ENCODE measurements at places on chromosomes 2 and 18.

DNA sequence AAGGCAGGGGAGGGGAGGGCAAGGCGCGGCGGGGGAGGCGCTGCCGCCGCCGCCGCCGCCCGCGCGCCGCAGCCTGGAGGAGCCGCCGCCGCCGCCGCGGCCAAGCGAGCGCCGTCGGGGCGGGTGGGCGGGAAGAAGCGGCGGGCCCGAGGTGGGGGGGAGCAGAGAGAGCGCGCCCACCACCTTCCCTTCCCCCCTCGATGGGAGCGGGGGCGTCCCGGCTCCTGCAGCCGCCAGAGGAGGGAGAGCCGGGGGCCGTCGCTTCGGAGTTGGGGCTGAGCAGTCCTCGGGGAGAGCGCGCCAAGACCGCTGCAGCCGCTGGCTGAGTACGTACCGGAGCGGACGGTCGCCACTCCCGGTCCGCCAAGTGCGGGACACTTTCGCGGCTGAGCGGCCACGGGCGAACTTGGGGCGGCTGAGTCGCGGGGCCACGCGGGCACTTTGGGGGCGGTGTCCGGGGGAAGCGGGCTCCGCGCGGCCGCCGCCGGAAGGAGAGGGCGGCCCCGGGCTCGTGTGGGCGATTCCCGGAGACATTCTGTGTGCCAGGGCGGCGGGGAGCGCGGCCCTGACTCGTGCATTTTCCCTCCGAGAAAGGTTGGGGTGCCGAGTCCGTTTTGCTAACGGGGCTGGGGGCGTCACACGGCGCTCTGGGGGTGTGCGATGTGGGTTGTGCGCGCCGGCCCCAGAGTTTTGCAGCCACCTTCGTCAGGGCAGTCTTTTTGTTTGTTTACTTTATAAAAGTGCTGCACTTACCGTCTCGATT is at the start of gene NAB1:
NAB1 (plus strand) TSS at position 49 of the 763 bp plus-strand sequence. CDS start 10,094 bp downstream, outside the sequence.
- DNase-seq, result peak; percentile 20

- no peak for DNase-seq
These were observed 48.6 kb downstream of the ETAA1 start for GRCh38 chr2:67445652-67446268.

DNA sequence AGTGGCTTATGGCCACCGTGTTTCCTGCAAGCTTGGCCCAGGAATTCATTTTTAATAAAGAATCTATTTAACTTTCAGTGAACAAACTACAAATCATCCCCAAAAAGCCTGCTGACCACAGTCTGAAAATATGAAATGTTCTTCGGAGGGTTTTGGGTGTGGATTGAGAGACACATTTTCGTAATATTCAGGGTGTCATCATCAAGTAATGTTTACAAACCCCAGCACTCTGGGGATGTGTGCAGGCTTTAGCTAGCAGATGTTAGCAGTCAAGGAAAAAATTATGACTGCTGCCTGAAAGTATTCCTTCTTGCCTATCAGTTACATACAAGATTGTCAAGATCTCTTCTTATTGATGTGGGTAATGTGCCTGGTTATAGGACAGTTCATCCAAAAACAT is 143.9 kb upstream of the FN1 start:
- no peak for DNase-seq

- DNase-seq, result no peak
These were observed 45.3 kb downstream of the ACAA2 start for GRCh38 chr18:49768051-49768391.

- DNase-seq, result no peak
These were observed 48.1 kb downstream of the PARD6G start for GRCh38 chr18:80198994-80199748.

- DNase-seq, result no peak
These were observed 44.8 kb upstream of the KDM3A start for GRCh38 chr2:86396291-86396785.

GRCh38 chr2:240124651-240125030 is 11.5 kb downstream of the COPS9 start:
- no peak for DNase-seq

- no peak for DNase-seq
These were observed at the start of gene ZSWIM2 for GRCh38 chr2:186848873-186849578. Gene ZSWIM2 (minus strand): TSS chr2:186849170. CDS start chr2:186849130, 40 bp downstream.

All from stimulated activated CD8-positive, alpha-beta memory T cell treated with anti-CD3 and anti-CD28 coated beads, Interleukin-2, amount 100 ng/mL, for 1 hour (primary cell).